ENCODE measurements at places on chromosomes 4 and X.

DNA sequence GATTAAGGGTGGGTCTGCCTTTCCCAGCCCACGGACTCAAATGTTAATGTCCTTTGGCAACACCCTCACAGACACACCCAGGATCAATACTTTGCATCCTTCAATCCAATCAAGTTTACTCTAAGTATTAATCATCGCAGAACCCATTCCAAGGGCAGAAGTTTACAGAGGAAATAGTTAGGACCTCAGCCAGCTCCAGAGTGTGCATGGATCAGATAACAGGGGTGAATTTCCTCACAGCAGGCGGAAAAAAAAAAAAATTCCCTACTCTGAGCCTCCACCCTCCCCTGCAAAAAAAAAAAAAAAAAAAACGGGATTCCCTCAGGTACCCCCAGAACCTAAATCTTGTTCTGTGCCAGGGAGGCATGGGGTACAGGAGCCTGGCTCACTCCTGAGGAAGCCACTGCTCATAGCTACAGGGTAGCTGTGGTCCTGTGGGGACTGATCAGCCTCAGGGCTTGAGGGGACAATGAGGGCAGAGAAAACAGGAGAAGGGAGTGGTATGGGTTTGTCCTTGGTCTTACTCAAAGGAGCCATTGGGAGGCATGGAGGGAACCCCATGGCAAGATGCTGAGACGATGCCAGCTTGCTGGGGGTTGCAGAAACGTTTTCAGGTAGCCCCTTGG lies 113.0 kb downstream of the DHRSX start:
- no peak for DNase-seq

DNA sequence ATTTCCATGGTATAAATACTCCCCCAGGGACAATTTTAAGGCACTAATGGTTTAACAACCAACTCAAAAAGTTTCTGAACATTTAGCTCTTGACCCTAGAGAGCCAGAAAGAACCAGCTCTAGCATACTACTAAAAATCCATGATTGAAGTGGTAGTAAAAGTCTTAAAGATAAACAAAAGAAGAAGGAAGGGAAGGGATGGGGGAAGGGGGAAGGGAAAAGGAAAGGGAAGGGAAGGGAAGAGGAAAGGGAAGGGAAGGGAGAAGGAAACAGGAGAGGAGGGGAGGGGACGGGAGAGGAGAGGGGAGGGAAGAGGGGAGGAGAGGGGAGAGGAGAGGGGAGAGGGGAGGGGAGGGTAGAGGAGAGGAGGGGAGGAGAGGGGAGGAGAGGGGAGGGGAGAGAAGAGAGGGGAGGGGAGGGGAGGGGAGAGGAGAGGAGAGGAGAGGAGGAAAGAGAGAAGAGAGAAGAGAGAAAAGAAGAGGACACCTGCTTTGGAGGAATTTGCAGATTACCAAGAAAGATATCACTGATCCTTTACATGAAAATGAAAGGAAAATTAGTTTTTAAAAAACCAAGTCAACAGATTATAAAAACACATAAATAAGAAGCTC lies 26.4 kb upstream of the FAM241A start:
- DNase-seq, result no peak

- no peak for DNase-seq
Measured at GRCh38 chrX:83419030-83419792, 88.9 kb upstream of the POU3F4 start.

GRCh38 chr4:186948361-186949242 lies 224.9 kb upstream of the FAT1 start:
- no peak for DNase-seq

GRCh38 chrX:22135171-22135711 lies 103.1 kb downstream of the PHEX start:
- peak; percentile 65 for DNase-seq

DNA sequence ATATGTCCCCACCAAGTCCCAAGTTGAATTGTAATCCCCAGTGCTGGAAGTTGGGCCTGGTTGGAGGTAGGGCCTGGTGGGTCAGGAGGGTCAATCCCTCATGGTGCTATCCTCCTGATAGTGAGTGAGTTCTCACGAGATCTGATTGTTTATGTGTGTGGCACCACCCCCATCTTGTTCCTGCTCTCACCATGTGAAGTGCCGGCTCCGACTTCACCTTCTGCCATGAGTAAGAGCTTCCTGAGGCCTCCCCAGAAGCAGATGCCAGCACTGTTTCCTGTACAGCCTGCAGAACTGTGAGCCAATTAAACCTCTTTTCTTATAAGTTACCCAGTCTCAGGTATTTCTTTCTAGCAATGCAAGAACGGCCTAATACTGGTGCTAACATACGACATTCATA lies 22.7 kb upstream of the TMEM33 start:
- no peak for DNase-seq

DNA sequence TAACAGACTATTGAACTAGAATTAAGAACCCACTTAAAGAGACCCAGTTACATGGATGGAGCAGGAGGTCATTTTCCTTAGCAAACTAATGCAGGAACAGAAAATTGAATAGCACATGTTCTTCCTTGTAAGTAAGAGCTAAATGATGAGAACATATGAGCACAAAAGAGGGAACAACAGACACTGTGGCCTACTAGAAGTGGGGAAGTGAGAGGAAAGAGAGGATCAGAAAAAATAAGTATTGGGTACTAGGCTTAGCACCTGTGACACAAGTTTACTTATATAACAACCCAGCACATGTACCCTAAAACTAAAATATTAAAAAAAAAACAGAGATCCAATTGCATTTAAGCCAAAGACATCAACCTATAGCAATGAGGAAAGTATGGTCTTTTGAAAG lies 26.2 kb downstream of the ARAP2 start:
- DNase-seq, result no peak

DNA sequence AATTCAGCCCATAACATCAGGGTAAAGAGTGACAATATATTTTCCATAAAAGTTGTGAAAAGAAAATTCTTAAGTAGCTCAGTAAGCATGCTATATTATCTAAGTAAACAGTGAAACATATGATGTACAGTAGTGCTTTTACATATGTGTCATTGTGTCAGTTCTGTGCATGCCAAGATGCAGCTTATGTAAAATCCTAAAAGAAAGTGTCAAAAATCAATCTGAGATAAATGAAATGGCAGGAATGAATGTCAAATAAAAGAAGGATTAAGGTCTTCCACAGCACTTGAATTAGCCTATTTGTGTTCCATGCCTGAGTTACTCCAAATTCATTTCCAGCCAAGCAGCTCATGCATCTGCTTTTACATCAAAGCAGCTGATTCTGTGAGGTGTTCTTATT lies 452.7 kb upstream of the HS3ST1 start:
- no peak for DNase-seq

GRCh38 chr4:25524663-25525062 lies 131.0 kb upstream of the SLC34A2 start:
- DNase-seq, result no peak

- DNase-seq, result no peak
Measured at GRCh38 chrX:108169768-108170167, 78.2 kb downstream of the ATG4A start.

DNA sequence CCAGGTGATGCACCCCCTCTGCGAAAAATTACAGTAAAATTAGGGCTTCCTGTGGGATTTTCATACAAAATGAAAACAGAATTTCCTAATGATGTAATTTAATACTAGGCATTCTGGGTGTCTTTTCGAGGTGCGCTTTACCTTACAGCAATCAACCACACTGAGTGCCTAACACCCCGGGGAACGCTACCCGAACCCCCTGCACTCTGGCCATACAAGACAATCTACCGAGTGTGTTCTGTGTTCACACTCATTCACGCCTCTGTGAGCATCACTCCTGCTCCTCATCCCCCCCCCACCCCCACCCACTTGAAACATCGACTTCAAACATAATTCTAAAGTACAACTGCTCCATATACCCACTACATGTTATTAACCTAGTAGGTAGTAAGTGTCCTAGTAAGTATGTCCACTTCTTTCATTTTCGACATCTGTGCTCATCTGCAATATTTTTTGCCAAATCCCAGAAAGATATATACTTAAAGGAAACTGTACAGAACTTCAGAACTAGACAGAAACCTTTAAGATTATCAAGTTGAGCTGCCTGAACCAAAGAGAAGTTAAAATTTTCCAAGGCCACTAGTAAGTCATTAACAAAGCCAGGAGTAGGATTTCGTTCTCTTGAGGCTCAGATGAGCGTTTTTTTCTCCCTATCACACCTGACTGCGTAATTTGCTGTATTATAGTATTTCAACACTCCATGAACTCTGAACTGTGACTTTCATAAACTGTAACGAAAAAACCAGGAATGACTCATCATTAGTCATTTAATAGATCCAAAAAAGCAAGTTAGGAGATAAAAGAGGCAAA lies 80.0 kb downstream of the FAT1 start:
- DNase-seq, result no peak

GRCh38 chr4:184838249-184839074 lies 12.7 kb upstream of the ACSL1 start:
- DNase-seq, result no peak

DNA sequence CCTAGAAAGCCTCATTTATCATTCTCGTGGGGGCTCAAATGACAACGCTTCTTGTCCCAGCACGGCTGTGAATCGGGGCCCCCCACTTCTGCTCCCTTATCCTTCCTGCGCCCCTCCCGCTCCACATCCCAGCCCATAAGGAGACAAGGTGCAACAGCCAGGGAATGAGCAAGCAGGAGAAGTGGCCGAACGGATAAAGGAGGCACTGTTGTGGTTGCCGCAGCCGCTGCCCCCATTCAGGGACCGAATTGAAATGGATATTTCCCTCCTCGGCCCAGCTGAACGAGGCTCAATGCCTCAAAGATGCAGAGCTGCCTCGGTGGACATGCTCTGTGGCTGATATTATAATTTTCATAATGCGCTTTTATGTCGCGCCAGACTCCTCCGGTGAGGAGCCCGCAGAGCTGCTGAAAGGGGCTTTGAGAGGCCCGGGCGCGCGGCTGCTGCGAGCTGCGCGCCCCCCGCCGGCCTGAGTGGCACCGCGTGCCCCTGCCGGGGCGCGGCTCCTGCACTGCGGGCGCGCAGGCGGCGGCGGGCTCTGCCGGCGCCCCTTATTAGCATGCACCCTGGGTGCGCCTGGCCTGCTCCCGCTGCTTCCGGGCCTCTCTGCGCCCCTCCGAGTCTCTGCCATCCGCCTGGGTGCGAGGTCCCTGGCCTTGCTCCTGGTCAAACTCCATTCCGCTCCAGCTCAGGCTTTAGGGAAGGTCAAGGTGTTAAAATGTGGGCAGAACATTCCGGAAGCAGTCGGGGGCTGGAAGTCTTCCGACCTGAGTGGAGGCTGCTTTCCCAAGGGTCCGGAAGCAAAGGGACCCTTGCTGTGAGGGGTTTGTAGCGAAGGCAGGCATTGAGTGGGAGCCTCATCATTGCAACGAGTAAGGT lies 68.2 kb upstream of the TMEM33 start:
- no peak for DNase-seq

- peak; percentile 67 for DNase-seq
Measured at GRCh38 chr4:54064317-54065111, at the start of gene CHIC2. Gene CHIC2, minus strand, starts transcription at chr4:54064605. Its CDS starts 305 bp downstream, at chr4:54064300.
